ENCODE measurements at places on chromosomes 4 and X.

DNA sequence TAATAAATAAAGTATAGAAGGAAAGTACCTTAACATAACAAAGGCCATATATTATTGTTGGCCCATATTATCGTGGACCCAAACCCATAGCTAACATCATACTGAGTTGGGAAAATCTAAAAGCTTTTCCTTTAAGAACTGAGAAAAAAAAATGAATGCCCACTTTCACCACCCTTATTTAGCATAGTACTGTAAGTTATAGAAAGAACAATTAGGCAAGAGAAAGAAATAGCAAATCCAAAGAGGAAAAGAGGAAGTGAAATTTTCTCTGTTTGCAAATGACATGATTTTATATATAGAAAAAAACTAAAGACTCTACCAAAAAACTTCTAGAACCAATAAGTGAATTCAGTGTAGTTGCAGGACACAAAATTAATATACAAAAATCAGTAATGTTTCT lies 1854.6 kb downstream of the PCDH7 start:
- no peak for DNase-seq

- DNase-seq: no peak
Observed at GRCh38 chrX:50407976-50408375, 62.6 kb downstream of the DGKK start.

DNA sequence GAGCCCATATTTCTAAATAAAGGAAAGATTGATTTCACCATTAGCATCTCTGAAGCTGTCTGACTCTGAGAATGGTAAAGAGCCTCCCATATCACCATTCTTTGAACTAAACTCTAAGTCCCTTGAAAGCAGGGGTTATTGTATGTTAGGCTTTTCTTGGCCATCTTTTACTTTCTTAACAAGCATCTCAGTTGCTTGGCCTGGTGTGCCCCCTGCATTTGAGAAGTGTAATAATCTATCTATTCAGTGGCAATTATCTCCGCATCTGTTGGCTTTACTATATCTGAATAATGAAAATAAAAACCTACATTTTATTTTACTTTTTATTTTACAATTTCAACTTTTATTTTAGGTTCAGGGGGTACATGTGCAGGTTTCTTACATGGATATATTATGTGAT lies 128.3 kb upstream of the ARMCX2 start:
- no peak for DNase-seq

DNA sequence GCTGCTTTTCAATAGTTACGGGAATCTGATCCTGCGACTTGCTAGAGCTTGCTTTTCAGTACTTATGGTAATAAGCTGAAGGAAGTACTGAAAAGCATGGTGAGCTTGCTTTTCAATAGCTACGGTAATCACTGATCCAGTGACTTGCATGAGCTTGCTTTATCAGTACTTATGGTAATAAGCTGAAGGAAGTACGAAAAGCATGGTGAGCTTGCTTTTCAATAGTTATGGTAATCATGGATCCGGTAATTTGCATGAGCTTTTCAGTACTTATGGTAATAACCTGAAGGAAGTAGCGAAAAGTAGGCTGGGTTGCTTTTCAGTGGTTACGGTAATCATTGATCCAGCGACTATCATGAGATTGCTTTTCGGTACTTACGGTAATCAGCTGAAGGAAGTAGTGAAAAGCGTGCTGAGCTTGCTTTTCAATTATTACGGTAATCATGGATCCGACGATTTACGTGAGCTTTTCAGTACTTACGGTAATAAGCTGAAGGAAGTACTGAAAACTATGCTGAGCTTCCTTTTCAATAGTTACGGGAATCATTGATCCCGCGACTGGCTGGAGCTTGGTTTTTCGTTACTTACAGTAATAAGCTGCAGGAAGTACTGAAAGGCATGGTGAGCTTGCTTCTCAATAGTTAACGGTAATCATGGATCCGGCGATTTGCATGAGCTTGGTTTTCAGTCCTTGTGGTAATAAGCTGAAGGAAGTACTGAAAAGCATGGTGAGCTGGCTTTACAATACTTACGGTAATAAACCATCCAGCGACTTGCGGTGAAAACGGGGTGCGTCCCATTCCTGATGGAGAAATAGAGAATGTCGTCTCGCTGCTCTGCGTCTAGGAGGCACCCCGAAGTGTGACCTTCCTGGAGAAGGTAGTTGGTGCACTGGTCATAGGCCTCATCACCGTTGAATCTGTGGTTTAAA lies 6.5 kb downstream of the CRLF2 start:
- DNase-seq: no peak

DNA sequence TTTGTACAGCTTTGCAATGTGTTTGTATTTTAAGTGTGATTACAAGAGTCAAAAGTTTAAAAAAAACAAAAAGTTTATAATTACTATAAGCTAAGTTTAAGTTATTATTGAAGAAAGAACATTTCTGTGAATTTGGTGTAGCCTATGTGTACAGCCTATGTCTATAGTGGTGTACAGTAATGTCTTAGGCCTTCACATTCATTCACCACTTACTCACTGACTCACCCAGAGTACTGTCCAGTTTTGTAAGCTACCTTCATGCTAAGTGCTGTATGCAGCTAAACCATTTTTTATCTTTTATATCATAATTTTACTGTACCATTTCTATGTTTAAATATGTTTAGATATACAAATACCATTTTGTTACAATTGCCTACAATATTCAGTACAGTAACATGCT lies 182.3 kb downstream of the RPA4 start:
- DNase-seq: no peak

GRCh38 chr4:30116401-30116800 lies 603.8 kb upstream of the PCDH7 start:
- no peak for DNase-seq

GRCh38 chr4:121164291-121164690 lies at the start of gene TNIP3:
Gene TNIP3, minus strand, starts transcription at chr4:121164321. Its CDS starts 196 bp downstream, at chr4:121164125.
- no peak for DNase-seq

DNA sequence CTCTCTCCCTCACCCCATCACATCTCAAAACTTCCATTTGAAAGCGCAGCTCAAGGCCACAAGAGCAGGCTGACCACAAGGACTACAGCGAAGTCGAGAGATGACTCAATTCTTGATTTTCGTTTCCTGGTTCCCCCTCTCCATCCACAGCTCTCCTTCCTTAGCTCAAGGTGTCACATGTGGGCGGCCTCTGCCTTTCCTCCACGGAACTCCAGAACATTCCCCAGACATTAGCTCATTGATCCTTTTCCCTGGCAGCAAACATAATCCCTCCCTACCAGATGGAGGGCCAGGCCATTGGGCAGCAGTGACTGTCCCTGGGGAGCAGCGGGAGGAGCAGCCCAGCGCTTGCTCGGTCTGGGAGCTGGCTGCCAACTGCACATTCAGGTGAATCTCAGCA lies 56.3 kb downstream of the CCDC149 start:
- DNase-seq: no peak

DNA sequence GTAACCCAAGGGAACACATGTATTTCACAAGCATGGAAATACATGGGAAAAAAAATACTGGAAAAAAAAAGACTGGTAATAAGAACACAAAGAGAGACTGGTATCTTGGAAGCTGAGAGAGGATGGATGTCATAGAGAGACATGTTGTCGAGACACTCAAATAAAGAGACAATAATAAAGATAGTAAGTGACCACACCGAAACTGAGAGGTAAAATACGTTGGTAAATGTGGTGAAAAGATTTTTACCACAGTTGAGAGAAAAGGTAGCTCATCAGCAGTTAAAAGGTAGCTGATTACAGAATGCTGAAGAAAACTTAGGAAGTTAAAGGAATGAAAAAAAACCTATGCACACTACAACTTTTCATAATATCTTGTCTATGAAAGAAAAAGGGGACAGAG lies 81.1 kb downstream of the ARAP2 start:
- DNase-seq: no peak

DNA sequence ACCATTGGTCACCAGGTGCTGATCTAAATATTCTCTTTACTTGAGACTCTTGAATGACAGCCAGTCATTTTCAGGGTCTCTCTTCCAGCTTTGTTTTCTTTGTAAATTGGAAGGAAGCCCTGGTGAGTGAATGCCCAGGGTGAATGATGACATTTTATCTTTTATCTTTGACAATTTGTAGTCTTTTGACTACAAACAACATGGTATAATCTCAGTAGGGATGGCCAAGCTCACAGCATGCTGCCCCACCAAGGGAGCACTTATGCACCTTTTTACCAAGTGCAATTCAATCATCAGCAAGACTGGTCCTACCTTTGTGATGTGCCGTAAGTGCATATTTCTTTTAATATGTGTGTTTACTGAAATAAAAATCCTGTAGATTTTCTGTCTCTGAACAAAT lies 5.7 kb downstream of the AFM start:
- DNase-seq: no peak

DNA sequence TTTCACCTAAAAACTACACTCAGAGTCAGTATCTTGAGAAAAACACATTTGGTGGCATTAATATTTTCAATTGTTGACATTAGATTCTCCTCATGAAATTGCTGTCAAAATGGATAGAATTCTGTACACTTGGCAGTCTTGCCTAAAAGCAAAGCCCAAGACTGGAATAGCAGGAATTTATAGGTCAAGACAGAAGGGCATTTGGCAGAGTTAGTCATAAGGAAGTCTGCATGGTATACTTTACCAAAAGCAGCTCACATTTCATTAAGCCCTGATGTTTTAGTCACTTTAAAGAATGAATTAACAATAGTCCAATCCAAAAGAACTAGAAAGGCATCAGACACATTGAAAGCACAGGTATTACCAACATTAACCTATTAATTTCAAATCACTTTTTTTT lies 7.1 kb downstream of the CCDC160 start:
- no peak for DNase-seq

GRCh38 chrX:21438792-21439191 lies 64.6 kb downstream of the CNKSR2 start:
- DNase-seq: no peak

GRCh38 chrX:94123062-94123461 lies 449.1 kb downstream of the FAM133A start:
- no peak for DNase-seq

GRCh38 chr4:974668-975067 lies 1.3 kb upstream of the DGKQ start:
- no peak for DNase-seq

GRCh38 chrX:150365990-150366911 lies 3.1 kb downstream of the MAMLD1 start:
- peak; percentile 65 for DNase-seq

GRCh38 chr4:88706574-88706973 lies 8.9 kb upstream of the NAP1L5 start:
- no peak for DNase-seq

GRCh38 chrX:7244405-7244804 lies 96.5 kb upstream of the PUDP start:
- DNase-seq: no peak

GRCh38 chr4:40055863-40056715 lies 561 bp upstream of the N4BP2 start:
- peak; percentile 8 for DNase-seq

- no peak for DNase-seq
Observed at GRCh38 chrX:20498851-20499635, 232.3 kb upstream of the RPS6KA3 start.

DNA sequence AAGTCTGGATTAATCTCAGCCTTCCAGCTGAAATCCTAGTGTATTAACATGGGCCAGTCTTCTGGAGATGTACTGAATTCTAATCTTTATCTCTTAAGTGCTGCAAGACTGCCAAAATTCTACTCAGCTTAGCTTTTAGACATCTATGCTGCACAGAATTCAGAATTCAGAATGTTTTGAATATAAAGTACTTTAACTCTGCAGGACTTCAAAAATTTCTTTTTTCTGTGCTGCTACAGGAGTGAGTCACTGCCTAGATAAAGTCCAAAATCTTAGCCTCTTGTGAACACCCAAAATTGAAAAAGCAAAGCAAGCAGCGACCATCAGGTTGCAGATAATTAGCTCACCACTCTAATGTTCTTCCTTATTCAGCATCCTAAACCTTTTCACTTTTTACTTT lies 1092.6 kb upstream of the PCDH10 start:
- DNase-seq: no peak
